ENCODE measurements at places on chromosomes 7 and 10.
A peak's percentile ranks its signal among the peaks of the same experiment; 100 is the strongest.

- peak; percentile 17 for DNase-seq
These were observed 46.8 kb downstream of the KCNH2 start for GRCh38 chr7:150931199-150931869.

DNA sequence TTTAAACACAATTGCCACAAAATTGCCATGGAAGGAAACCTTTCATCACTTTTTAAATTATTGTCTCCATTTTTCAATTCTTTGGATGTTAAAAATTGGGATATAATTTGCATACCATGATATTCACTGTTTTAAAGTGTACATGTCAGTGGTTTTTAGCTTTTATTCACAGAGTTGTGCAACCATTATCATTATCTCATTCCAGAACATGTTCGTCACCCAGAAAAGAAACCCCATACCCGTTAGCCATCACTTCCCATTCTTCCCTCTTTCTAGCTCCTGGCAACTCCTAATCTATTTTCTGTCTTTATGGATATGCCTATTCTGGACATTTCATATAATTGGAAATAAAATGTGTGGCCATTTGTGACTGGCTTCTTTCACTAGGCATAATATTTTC lies 260.3 kb upstream of the FERD3L start:
- no peak for DNase-seq

DNA sequence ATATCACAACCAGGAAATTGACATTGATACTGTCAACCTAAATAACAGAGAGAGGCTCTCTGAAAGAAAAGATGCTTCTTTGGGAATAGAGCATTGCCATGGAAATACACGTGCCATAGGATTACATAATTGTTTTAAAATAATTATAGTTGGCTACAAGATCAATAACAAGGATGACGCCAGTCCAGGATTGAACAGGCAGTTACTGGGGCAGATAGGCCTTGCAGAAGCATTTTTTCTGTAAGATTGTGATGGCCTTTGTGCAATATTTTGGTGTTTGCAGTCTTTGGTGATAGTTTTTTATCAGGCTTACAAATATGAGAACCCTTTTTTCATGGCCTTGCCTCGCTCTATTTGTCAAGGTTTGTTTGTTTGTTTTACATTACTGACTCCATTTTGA lies 10.5 kb downstream of the ACADSB start:
- DNase-seq, result no peak

DNA sequence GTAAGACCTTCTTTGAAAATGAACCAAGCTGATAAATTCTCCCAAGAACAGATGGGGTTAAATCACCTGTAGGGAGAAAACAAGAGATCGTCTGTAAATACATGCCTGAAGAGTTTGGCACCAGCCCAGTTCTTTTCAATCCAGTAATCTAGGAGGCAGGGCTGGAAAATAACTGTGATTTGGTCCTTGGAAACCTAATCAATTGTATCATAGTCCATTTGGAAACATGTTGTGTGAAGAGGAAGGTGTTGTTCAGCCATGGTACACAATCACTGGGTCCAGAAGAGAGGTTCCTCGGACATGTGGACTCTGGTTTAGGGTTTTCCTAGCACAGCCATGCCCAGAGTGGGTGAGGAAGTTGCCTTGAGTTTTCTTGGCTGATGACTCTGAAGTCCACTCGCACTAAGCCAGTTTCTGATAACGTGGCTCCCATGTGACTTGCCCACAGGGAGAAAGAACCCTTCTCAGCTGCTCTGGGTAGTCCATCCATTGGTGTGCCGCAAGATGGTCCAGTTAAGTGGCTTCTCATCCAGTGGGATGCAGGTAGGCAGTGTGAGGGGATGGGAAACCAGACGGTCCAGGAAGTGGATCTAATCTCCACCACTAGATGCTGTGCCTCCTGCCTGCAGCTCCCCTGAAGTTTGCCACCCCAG lies 5.1 kb downstream of the BLNK start:
- no peak for DNase-seq

- no peak for DNase-seq
These were observed 23.3 kb downstream of the PODXL start for GRCh38 chr7:131533151-131533559.

DNA sequence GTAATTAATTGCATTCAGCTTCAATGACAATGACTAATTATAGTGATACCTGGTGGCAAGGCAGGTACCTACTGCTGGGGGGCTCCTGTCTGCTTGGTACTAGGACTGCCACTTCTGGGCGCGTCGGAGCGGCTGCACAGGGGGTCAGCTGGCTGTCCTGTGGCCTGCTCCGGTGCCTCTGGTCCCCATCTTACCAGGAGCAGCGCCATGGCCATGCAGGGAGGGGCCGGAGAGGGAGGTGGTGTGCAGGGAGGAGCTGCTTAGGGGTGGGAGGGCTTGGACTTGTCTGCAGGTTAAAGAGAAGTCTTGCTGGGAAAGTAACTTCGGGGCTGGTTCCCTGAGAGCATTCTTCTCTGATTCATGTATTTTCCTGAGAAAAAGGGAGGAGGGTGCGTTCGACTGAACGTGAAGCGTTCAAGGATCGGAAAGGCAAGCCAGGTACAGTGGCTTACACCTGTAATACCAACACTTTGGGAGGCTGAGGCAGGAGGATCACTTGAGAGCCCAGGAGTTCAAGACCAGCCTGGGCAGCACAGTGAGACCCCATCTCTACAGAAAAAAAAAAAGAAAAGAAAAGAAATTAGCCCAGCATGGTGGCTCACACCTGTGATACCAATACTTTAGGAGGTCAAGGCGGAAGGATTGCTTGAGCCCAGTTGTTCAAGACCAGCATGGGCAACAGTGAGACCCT lies 15.4 kb downstream of the CUX1 start:
- no peak for DNase-seq

DNA sequence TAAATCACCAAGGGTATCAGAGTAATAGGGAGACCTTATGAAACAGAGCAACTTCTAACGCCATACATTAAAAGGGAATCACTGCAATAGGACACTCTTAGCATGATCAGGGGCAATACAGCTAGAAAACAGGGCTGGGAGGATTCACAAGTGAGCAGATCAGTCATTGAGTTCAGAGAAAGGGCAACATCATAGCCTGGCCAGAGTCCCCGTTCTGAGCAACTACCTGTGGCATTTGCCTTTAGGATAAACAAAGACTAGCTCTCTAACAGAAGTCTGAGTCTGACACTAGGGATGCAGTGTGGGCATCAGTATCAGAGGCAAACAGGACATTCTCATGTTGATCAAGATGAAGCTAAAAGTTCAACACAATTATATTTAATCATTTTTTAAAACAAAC lies 297.9 kb downstream of the DGKB start:
- DNase-seq, result no peak

GRCh38 chr7:67391168-67391567 lies 394.5 kb downstream of the TYW1 start:
- DNase-seq, result no peak

Data from CD4-positive, alpha-beta T cell treated with Interleukin-2 at 100 ng/mL for 4 hours (primary cell).